DMS153 (cell line): ENCODE measurements at places on chromosomes 4 and X.

DNA sequence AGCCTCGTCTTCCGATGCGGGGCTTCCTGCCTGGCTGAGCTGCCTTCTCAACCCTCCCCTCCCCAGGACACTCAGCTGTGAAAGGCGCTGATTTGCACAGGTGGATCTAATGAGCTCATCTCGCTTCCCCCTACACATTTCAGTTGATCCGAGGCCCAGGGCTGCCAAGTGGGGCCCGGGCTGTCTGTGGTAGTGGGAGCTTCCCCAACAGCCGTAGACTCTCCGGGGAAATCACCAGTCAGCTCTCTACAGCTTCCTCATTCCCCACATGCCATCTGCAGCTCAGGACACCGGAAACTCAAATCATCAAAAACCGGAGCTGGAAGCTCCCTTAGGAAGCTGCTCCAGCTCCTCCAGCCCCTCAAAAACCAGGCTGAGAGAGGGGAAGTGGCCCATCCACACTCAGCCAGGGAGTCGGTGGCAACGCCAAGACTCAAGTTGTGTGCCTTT, 56.2 kb downstream of the SMIM20 start:
- DNase-seq = no peak

DNA sequence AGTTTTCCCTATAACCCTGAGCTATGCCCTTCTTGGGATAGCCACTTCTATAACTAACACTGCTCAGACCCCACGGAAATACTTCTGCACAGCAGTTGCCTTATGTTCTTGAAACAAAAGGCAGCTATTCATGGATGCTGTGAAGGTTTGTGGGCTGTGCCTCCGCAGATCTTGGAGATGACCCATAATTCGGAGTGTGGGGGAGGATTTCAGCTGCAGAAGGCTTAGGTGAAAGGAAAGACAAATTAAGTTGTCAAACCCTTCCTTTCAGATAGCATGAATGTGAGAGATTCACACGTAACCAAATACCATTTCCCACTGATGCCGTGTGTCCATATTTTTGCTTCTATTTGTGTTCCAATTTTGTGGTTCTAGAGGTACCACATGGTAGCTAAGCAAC, 38.1 kb upstream of the NYX start:
- DNase-seq = no peak

- DNase-seq = peak; percentile 11
Observed at GRCh38 chr4:25069014-25069413, 38.3 kb upstream of the LGI2 start.

DNA sequence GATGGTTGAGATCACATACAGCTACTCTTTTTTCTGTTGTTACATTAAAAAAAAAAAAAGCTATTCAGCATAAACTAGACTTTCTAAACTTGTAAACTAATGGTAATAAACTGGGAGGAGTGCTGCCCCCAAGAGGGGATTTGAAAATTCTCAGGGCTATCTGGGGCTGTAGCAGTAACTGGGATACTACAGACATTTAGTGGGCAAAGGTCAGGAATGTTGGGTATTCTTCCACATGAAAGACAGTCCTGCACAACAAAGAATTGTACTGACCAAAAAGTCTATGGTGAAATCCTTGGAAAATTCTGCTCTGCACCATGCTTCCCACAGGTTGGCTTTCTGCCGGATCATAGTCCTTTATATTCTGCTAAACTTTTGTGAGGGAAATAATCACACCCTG, 232.6 kb upstream of the BOD1L1 start:
- no peak for DNase-seq

DNA sequence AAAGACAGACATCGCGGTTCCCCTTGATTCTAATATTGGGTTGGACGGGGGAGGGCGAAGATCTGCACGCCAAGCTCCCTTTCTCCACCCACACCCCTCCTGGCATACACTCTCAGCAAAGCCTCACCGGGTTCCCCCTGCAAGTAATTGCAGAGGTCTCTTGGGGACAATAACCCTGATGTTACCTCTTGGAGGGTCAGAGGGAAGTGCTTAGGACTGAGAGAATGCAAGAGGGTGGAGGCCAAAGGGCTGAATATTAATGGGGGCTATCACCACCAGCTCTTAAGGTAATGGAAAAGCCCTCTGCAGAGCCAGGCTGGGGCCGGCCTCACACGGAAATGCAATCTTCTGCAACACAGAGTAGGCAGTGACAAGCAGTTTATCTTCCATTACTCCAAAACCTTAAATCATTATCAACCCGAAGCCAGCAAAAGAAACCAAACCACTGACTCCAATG, 344.1 kb upstream of the GATB start:
- DNase-seq = no peak

GRCh38 chr4:82104578-82104977, 269.2 kb downstream of the HNRNPD start:
- no peak for DNase-seq

DNA sequence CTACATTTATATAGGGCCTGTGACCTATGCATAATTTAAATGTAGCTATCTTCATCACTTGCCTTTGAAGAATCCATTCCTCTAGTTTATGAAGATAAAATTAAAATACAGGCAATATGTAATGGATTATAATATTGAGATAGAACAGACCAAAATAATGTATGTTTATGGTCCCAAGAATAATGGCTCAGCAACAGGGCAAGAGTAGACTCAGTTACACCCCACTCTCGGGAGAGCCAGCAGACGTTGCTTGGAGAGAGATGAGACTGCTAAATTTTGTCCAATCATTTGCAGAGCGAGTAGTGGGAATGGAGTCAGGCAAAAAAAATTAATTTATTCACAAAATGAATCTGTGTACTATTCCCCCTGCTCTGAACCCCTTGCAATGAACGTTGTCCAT, 223.2 kb upstream of the FAT4 start:
- DNase-seq = no peak

- no peak for DNase-seq
Observed at GRCh38 chr4:165288226-165288625, 39.2 kb upstream of the MSMO1 start.

- DNase-seq = no peak
Observed at GRCh38 chr4:141425124-141425523, 204.4 kb downstream of the ZNF330 start.

DNA sequence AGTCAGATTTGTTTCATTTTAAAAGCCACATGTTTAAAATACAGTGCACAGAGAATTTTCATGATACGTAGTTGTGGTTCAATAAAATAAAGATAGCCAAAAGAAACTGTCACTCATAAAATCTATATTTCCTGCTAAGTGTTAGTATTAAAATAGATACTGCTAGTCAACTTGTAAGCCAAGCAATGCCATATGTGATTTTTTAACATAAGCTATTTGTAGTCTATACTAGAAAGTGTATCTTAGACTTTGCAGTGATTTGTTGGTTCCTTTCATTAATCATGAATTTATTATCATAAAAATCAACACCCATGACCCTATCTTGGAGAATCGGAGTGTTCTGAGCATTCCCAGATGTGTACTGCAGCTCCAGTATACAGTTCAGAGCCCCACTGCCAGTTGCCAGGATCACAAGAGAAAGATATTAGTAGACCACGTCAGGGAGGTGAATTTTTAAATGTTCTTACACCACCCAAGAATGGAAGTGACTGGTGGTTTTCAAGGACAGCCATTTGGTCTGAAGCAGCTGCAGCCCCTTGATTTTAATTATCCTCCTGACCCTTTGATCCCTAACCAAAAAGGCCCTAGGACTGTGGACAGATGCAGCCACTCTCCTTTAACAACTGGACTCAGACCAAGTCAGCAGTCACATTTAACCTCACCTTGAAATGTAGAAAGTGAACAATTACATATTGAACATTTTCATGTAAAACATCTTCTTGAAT, 163.1 kb downstream of the PALLD start:
- DNase-seq = no peak

- DNase-seq = no peak
Observed at GRCh38 chr4:36757580-36758311, 476.3 kb downstream of the DTHD1 start.

GRCh38 chr4:17613761-17614415, 553 bp upstream of the MED28 start:
- no peak for DNase-seq

DNA sequence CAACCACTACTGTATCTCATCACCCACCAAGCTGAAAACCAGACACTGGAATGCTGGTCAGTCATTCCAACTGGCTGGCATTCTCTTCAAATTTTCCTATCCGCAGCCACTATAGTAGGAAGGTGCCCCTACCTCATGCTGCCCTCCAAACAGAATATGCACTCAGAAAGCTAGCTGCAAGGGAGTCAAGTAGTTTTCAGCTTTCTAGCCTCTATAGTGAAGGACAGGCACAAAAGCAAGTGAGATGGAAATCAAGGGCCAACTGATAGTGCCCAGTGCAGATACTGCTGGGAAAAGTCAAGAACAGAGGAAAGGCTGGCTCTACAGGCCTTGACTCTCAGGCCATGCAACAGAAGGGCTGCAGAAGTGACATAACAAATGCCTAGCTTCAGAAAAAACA, 47.2 kb downstream of the BCOR start:
- DNase-seq = no peak

GRCh38 chr4:128461291-128462102, 173.9 kb upstream of the PGRMC2 start:
- DNase-seq = peak; percentile 3

- DNase-seq = peak; percentile 63
Observed at GRCh38 chr4:120753854-120754253, 168.7 kb downstream of the PRDM5 start.

DNA sequence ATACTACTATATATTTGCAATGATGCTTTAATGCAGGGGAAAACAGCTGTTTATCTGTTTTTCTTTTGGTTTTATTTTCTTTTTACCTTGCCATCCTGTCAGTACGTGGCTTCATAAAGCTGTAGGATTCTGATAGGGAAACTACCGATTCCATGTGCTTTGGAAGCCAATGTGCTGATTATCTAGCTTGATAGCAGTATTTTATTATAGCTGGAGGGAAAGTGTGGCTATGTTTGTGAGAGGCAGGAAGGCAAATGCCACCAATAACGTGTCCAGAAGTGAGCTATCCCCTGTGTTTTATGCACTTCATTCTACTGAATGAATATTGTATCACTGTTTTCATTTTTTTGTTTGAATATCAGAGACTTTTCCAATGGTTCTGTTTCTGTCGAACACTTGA, 43.7 kb downstream of the IL15 start:
- DNase-seq = no peak

DNA sequence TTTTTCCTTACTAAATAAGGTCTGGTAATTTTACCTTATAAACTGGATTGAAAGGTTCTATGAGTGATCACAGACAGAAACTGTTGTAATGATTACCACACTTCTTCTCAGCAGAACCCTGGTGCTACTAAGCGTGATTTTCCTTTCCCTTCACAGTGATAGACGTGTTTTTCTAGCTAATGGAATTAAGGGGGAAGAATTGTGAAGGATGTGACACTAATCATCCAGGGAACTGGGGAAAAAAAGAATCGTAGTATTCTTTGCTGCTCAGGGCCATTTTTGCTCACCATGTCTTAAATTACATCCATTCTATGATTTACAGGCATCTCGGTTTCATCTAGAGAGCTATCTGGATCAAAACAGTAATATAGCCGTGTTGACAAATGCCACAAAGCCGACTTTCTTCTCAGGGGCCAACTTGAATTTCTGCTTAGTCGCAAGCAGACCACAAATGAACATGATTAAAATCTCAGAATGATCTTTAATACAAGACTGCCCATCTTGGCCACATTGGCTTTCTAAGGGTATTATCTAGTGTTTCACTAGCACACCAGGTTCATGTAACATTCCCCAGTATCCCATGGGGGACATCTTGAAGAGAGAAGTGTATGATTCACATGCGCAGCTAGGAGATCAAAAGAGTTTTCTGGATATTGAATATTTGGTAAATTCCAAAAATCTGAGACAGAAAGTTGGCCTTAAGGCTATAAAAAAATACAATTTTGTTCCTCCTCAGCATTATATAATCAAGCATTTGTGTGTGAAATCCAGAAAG, 154.0 kb downstream of the UGT8 start:
- DNase-seq = no peak
